ENCODE measurements at places on chromosomes 1 and 21.

DNA sequence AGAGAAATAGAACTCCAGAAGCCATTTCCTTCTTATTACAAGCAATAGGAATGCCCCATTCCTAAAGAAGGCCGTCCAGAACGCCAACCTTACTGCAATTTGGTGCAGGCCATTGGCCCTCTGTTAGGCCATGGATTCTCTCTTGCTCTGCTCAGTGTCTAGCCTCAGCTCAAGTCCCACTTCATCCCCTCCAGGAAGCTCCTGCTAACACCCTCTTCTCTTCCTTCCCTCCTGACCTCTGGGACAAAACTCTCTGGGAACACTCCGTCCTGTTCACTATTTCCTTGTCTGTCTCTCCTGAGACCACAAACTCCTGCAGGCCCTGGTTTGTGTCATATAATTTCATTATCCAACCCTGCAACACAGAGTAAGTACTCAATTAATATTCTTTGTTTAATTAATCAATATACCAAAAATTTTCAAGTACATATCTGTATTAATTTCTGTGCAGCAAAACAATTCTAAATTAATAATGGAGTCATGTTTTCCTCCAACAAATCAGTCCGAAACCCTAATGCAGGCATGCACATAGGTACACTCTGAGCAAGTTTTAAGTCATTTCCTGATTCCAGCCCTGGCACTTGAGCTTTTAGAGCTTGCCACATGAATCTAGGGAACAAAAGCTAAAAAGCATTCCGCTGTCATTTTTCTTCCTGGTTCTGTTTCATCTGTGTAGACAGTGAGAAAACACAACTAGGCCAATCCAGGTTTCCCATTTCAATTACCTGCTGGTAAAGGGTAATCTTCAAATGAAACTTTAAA, 245.3 kb downstream of the SETD4 start:
- DNase-seq: no peak

DNA sequence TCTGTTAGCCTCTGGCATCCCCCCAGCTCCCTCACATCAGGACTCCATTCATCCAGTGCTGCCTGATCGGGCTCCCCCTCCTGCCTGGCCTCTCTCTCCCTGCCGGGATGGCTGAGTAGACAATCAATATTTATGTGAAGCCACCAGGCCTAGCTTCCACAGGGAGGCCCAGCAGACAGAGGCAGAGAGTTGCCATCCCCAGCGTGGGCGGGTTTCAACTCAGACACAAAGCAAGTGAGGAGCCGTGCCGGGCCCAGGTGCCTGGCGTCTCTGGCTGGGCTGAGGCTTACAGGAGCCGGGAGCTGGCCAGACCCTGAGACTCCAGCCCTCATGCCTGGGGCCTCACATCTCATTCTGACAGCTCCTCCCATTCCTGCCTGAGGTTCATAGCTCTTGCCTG, 34.5 kb upstream of the ATP2B4 start:
- no peak for DNase-seq

DNA sequence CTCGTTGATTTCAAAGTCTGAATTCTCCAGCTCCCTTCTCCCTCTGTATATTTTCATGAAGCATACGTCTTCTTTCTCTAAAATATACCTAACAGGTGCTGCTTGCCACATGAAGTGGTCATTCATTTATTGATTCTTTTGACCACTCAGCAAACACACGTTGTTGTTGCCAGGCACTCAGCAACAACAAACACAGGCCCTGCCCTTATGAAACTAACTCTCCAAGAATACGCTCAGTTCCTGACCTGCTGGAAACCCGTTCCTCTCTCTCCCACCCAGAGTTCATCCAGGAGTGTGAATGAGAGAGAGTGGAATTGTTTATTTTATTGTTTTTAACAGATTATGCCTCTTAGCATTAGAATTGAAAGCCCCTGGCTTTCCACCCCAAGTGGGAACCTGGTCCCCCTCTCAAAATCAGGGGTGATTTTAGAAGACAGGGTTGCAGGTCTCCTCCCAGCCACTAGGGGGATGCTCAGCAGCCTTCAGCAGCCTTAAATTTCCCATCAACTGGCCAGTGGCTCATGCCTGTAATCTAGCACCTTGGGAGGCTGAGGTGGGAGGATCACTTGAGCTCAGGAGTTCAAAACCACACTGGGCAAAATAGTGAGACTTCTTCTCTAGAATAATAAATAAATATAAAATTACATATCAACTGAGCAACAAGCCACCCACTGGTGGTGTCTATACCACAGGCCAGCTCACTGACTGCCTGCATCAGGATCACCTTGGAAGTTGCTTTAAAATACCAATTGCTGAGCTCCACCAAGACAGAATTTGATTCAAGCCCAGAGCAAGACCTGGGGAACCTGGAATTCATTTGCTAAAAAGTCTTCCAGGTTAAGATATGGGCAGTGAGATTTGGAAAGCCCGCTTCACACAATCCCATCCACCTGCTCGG, 181.0 kb upstream of the KLHDC7A start:
- no peak for DNase-seq

DNA sequence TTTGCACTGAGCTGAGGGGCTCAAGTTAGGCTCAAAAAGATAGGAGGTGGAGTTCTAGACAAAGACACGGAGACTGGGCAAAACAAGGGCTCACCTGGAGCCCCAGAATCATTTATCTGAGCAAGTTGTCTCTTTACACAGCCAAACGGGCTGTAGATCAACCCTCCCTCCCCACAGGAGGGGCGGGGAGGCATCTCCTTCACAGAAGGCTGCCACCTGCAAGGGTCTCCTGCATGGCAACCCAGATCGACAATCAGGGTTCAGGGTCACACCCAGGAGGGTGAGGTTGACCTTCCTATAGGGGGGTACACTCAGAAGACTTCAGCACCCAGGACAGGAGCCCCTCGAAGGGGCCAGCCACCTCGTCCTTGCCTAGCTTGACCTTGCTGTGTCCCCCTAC, 84.0 kb downstream of the CD247 start:
- no peak for DNase-seq

DNA sequence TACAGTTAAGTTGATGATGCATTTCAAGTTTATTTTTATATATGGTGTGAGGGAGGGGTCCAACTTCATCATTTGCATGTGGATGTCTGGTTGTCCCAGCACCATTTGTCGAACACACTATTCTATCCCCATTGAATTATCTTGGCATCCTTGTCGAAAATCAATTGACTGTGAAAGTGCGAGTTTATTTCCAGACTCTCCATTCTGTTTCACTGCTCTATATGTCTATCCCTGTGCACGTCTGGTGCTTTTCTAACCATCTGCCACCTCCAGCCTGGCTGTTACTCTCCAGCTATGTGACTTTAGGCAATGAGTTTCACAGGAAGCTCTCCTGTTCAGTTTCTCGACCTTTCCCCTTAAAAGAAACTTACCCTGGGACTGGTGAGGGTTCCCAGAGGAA, 137.1 kb upstream of the KLHDC7A start:
- DNase-seq: no peak

Data from breast epithelium (tissue), 4 donors.